ENCODE measurements at places on chromosomes 3 and 15. TPM values are rescaled to one million over a fixed set of nuclear protein-coding genes. Genes with fewer than 3 reads are reported as not detected.

DNA sequence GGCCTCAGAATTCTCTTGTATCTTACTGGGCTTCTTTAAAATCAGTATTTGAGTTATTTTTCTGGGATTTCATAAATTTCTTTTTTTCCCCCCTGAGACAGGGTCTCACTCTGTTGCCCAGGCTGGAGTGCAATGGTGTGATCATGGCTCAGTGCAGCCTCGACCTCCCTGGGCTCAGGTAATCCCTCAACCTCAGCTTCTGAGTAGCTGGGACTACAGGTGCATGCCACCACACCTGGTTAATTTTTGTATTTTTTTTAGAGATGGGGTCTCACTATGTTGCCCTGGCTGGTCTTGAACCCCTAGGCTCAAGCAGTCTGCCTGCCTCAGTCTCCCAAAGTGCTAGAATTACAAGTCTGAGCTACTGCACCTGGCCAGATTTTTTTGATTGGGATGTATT lies 43.5 kb downstream of the NCK1 start:
- no peak for DNase-seq

GRCh38 chr3:157387708-157388435 lies 48.8 kb upstream of the PTX3 start:
- no peak for DNase-seq

- no peak for DNase-seq
Observed at GRCh38 chr3:190552969-190553759, 39.3 kb downstream of the IL1RAP start.

DNA sequence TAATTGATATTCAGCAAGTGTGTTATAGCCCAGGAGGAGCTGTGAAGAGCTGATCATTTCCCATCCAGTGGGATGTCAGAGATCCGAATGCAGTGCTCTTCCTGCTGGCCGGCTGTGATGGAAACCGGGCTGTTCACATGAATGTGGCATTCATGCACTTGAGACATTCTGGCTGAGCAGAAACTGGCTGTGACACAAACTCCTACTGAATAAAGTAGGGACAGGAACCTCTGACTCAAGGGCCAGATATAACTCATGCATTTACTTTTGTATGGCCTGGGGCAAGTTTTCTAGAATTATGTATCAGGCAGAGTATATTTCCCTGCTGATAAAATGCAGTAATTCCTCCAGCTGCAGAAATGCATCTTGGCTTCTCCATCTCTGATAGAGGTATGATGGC lies 83.4 kb upstream of the FAM3D start:
- DNase-seq: no peak

- DNase-seq: no peak
Observed at GRCh38 chr3:161682715-161683114, 186.1 kb downstream of the OTOL1 start.

DNA sequence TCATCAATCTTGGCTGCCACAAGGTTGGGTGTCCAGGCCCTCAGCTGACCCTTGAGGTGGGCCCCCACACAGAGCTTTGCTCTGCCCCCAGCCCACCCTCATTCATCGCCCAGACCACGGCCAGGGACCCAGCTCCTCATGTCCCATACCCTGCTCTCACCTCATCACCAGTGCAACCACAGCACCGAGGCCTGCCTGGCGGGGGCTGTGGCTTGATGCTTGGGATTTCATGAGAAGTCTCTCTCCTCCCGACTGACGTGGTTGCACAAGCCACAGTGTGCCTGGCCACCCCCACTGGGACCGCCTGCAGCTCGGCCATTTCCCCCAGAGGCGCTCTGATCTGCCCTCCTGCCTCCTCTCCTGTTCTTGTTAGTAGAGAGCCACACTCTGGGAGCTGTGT lies 45.4 kb upstream of the MTMR10 start:
- DNase-seq: no peak

Gene CLDN1
- 51.8 TPM for total RNA-seq

Gene AADACL2
- not detected for total RNA-seq

Gene P2RY12
- total RNA-seq: 9.0 TPM

Gene TOPBP1
- 33.4 TPM for total RNA-seq

Gene XXYLT1
- 13.0 TPM for total RNA-seq

Data from breast epithelium (tissue), 4 donors.